Breast epithelium (tissue), 4 donors: ENCODE measurements at places on chromosomes 1 and 21. TPM values are rescaled to one million over a fixed set of nuclear protein-coding genes. Genes with fewer than 3 reads are reported as not detected.

Gene OR2M2
- total RNA-seq, result not detected

Gene CFHR2
- total RNA-seq, result not detected

Gene MRAP
- 8.8 TPM for total RNA-seq

- DNase-seq, result no peak
These were observed 7.9 kb downstream of the TNFSF18 start for GRCh38 chr1:173042806-173043205.

GRCh38 chr1:110003747-110004428 lies 19.3 kb downstream of the AHCYL1 start:
- peak; percentile 71 for DNase-seq

DNA sequence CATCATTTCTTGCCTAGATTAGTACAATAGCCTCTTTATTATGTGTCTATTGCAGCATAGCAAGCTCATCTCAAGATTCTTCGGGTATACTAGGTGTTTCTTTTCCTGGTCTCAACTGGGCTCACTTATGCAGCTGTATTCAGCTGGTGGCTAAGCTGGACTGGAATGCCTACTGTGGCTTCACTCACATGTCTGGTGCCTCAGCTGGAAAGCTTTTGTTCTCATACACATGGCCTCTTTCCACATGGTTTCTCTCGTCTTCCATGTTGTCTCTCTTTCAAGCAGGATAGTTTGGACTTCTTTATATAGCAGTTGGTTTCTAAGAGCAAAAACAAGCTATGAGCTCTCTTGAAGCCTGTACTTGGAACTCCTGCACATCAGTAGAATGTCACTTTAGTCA lies 45.2 kb downstream of the PKN2 start:
- DNase-seq, result no peak

DNA sequence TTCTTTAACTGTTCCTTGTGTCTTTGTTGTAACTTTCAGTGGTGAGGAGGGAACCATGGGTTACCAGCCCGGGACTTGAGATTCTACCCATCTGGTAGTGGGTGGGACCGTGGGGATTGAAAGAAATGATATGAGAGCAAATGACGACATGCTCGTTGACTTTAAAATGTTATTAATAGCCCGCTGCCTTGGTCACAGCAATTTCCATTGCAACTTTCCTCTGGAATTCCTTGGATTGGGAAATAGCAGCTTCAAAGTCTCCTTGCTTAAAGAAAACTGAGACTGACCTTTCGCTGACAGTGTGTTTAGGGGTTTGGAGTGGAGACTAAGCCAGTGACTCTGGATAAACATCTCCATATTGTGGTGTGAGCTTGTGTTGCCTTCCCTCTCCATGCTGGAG lies 44.2 kb upstream of the MARK1 start:
- DNase-seq, result no peak

- no peak for DNase-seq
These were observed 110.1 kb upstream of the VAV3 start for GRCh38 chr1:108075055-108075454.

GRCh38 chr1:81224222-81224621 lies 576.5 kb upstream of the ADGRL2 start:
- no peak for DNase-seq

DNA sequence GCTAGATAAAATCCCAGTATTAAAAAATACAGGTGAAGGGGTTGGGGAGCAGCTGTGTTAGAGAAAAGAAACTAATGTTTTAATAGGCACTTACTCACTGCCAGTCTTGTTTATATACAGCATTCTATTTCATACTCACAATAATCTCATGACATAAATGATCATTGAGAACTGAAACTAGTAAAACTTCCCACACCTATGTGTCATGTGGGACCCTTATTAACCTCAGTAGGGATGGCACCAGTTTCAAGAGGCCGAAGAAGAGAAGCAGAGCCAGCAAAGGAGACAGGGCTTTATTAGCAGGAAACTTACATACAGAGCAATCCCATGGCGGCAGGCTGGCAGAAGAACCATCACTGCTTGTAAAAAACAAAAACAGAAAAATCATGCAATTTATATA lies 48.8 kb upstream of the KCNH1 start:
- DNase-seq, result no peak
